SK-N-DZ (cell line): ENCODE measurements at places on chromosomes 6 and 20.

GRCh38 chr6:159654483-159655098 is 38.5 kb downstream of the SOD2 start:
- peak; percentile 49 for DNase-seq

DNA sequence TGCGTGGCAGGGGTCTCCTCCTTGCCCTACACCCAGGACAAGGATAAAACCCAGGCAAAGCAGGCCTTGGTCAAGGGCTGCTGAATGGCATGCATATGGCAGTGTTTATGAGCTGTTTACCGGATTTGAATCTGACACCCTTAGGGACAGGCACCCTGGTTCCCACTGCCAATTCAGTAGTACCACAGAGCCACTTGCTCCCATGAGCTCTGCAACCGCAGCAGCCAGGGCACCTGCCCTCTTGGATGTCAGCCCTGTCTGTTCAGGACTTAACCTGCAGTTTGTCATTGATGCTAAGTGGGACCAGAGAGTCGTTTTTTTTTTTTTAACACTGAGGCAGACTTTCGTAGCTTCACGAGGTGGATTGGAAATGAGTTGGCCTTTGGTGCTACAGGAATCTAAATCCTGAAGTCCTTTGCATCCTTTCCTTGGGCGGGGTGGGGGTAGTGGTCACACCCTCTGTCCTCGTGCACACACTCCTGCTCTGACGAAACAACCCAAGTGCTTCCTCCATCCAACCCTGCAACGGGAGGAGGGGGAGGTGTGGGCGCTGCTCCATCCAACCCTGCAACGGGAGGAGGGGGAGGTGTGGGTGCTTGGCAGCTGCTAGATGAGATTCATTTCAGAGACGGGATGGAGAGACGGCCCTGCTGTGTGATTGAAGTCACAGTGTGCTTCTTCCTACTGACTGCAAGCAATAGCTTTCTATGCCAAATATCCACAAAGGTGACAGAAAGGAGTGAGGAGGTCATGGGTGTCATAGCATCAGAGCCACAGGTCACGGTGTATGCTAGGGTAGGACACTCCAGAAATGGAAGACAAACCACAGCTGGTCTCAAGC is 166.5 kb downstream of the SMOC2 start:
- peak; percentile 63 for DNase-seq

- peak; percentile 83 for DNase-seq
Observed at GRCh38 chr20:25247000-25247517, 826 bp upstream of the PYGB start.

DNA sequence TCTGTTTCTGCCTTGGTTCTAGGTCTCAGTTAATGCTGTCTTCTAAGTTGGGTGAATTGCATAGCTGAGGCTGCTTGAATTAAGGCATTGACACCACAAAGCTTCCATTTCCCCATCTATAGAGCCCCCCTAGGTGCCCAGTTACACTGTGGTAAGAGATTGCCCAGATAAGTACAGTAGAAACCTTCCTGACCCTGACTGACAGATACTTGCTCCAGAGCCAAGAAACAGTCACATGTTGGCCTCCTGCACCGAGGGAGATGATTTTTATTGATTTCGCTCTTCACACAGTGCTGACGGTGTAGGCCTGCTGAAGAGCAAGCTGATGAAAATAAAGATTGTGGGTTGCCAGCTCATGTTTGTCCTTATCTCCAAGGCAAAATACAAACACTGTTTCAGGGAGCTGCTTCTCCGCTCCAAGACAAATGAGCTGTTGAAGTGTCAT is 67.9 kb downstream of the TRMT11 start:
- peak; percentile 86 for DNase-seq

DNA sequence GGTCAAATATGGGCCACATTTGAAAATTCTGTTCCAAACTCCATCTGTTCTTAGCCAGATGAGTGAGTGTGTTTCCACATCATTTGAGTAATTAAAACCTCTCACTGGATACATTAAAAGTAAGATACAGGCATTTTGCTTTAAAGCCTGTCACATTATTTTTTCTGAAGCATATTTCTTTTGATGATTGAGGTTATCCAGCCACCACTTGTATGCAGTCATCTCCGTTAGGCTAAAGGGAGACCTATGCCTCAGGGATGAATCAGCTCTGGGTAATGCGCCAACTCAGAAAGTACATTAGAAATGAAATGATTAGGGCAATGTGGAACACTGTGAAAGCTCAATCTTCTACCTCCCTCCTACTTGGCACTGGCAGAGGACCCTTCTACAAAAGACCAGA is 90.7 kb downstream of the SNAP25 start:
- no peak for DNase-seq

DNA sequence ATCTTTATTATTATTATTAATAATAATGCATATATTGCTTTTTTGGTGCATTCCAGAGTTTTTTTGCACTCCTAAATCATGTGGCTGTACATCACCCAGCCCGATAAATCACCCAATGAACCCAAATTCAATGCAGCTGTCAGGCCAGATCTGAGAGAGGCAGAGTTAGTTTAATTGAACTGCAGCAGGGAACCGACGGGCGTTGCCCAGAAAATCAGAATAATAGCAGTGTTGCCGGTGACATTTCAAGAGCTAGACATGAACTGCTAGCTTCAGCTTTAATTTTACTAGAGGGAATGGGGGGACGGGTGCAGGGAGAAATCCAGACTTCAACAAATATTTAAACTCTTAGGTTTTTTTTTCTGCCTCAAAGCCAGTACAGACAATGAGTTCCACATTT is 135.0 kb downstream of the CLIC5 start:
- DNase-seq, result no peak

GRCh38 chr6:145621776-145622175 is 113.5 kb downstream of the EPM2A start:
- no peak for DNase-seq

GRCh38 chr20:430091-430999 is 22.2 kb downstream of the RBCK1 start:
- DNase-seq, result no peak
